ENCODE measurements at places on chromosomes 6 and 20.

DNA sequence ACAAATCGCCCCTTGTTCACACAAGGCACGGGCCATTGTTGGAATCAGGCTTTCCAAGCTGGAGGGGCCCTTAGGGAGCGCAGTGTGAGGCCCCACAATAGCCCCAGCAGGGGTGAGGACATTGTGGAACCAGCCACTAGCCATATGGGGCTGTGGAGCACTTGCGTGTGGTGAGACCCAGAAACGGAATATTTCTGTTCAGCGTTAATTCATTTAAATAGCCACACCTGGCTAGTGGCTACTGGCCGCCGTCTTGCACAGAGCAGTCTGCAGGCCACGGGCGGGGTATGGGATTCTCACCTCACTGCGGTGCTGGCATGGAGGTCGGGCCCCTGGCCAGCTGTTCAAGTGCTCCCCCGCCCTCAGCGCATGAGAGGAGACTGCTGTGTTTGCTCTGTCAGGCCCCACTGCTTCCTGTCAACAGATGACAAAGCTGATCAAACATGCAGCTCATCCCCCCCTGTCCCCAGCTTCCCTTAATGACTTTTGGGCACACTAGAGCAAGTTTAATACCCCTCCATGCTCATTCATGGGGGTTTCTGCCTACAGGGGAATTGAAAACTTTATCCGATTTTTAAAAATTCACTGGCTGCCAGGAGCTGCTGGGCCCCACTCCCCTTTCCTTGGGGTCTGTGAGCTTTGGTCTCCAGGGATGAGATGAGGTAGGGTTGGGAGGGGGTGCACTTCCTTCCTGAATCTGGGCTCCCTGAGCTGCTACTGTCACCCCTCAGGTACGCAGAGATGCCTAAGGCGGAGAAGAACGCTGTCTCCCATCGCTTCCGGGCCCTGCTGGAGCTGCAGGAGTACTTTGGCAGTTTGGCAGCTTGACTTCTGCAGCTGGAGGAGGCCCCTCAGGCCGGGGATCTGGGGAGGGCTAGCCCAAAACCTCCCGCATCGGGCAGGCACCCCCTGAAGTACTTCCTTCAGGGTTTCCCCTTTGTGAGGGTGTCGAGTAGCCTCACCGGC, 13.6 kb downstream of the ITPA start:
- DNase-seq: no peak

DNA sequence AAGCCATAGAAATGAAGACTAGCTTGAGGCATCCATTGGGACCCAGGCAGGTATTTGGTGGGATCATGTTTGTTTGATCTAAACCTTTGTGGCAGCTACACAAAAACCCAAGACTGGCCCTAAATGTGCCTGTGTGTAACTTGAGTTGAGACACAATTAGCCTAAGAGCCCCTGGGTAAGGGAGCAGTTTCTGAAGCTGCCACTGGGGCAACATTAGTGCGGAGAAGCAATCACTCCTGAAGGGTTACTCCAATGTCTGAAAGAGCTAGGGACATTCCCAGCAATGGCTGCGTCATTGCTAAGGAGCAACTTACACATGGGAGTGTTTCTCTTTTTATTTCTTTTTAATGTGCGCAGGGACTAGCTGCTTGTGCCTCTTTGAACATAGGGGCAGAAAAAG, 67.9 kb upstream of the EEF1E1 start:
- DNase-seq: no peak

DNA sequence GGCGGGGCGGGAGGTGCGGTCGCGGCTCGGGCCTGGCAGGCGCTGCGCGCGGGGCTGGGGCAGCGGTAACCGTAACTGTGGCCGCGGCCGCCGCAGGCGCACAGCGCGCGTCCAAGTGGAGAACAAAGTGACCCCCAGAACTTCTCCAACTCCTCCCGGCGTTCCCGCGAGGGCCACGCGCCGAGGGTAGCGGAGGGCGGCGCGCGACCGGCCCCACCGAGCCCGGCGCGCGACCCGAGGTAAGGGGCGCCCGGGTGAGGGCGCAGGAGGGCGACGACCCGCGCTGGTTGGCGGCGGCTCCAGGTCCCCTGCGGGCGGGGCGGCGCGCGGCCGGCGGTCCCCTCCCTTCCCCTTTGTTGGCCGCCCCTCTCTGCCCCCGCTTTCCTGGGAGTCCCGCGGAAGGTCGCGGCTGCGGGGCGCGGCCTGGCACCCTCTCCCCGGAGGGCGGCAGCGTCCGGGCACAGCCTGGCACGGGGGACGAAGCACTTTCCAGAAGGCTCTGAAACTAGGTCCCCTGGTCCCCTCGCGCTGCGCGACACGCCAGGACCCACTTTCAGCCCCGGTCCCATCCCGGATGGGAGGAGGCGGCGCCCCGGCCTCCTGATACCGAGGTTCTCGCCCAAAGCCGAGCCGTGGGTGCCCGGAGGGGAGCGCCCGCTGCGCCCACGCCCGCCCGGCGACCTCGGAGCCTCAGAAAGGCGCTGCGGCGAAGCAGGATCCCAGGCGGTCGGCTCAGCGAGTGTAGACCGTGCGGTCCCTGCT, at the start of gene TIAM2:
TSS of gene TIAM2 (plus strand) at position 62 of the 762 bp plus-strand sequence. CDS start 133,909 bp downstream, outside the sequence.
- DNase-seq: peak; percentile 27

DNA sequence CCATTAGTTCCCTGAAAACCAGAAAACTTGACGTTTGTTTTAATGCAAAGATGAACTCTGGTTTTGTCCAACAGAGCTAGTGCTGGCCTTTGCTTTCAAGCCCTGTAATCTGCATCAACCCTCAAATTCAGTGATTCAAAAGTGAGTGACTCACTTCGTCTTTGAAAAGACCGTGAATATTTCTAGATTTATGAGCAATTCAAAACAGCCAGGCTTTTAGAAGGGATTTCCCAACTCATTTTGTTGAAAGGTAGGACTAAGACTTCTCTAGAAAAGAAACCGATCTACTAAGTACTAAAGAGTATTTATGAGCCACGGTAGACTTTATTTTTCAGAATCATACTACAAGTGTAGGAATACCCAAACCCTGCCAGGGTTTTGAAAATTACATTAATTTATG, 121.5 kb downstream of the UST start:
- DNase-seq: no peak

GRCh38 chr6:148273962-148274752, 68.5 kb upstream of the SASH1 start:
- DNase-seq: no peak

DNA sequence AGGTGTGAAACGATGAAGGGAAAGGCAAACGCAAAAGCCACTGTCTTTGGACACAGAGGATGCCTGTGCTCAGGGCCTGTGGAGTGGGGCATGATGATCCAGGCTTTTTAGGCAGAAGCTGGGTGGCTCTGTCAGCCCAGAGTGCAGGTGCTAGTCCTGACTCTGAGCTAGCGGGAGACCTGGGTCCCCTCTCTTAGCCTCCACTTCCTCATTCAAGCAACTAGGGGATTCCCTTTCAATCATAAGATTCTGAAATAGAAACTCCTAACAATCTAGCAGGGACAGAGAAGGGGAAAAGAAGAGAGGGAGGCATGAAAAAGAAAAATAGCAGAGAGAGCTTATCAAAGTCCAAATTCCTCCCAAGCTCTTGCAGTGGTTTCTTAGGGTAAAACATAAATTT, 7.6 kb upstream of the HIVEP2 start:
- no peak for DNase-seq

DNA sequence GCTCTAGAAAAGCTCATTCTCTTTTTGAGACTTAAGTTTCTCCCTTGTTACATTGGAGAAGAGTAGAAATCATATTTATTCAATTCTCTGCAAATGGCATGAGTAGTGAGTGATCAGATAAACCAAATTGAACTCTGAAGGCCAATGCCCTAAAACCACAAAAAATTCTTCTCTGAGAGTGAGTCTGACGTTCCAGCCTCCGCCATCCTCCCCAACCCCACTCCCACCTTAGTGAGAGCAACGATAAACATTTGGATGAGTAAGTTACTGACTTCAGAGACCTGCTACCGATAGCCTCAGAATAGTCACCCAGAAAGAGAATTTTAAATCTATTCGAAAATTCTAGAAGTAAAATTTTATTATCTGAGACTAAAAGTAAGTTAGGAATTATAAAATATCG, 94.6 kb downstream of the TFAP2A start:
- no peak for DNase-seq

GRCh38 chr20:41671143-41671542, 53.0 kb upstream of the CHD6 start:
- DNase-seq: no peak

DNA sequence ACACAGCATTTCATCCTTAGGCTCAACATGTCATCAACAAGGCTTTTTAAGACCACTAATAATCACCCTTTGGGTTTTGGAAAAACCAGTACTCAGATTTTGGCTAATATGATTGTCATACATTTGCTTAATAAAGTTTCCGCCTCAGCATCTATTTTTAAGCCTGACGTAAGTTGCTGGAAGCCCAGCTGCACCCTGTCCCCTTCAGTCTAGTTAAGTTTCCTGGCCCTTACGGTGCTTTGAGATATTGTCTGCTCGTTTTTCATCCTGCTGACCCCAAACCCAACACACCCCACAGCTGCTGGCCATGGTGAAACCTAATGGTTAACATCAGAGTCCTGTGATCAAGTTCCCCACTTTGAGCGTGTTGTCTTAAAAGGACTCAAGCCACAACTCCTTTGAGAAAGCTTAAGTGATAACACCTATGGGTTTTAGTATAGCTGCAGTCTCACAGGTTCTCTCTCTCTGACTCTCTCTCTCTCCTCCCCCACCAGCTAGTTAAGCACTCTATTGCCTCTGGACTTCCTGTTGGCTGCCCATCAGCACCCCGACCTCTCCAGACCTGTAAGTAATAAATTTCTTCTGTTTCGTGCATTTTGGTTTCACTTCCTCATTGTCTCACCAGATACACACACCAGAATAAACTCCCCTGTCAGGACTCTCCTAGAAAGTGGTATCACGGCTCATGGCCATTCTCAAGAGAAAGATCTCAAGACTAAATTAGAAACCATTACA, 802.0 kb downstream of the C6orf118 start:
- no peak for DNase-seq

DNA sequence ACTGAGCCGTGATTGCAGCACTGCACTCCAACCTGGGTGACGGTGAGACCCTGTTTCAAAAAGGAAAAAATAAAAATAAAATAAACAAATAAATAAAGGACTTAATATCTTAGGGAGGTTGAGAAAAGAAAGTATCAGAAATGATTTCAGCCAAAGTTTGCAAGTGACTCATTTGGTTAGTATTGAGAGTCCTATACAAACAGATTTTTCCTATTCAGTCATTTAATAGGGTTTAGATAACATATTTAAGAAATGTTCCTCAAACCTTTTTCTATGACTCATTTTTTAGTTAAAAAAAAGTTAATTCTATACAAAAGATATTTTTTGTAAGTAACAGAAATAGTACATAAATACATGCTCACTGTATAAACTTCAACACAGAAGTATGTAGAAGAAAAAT, 235.1 kb downstream of the GJA1 start:
- DNase-seq: no peak

DNA sequence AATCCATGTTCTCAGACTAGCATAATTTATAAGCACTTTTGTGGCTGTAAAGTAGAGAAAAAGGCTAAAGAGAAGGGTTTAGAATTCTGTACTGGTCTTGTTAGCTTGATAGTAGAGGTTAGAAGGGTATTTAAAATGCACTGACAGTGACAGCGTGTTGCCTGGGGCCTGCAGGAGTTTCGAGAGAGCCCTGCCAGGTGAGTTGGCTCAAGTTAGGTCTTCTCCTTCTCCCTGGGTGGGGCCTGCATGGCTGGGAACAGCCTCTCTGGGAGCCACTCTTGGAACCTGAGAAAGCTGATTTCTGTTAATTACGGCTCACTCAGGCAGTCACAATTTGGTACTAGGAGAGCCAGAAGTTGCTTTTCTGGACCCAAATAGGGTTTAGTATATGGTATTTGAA, 103.7 kb downstream of the ARID1B start:
- no peak for DNase-seq

- no peak for DNase-seq
Measured at GRCh38 chr6:137272403-137272802, 53.2 kb upstream of the IFNGR1 start.

- DNase-seq: no peak
Measured at GRCh38 chr6:36844232-36845170, 5.3 kb upstream of the CPNE5 start.
